ENCODE measurements at places on chromosomes 2 and 18.

DNA sequence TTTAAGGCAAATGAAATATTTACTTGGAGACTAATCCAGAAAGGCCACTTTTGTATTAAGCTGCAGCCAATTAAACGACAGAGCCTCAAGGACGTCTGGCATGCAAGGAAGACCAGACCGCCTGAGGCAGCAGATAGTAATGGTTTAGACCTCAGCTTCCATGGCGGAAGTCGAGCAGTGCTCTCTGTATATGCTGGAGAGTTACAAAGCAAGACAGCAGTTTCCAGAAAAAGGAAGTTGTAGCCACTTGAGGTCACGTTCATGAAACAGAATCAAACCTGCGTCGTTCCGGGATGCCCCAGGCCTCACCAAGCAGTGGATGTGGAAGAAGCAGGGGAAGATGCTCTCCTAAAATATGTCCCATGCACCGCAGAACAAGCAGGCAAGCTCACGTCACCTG is 142.0 kb downstream of the PTGR3 start:
- no peak for DNase-seq

DNA sequence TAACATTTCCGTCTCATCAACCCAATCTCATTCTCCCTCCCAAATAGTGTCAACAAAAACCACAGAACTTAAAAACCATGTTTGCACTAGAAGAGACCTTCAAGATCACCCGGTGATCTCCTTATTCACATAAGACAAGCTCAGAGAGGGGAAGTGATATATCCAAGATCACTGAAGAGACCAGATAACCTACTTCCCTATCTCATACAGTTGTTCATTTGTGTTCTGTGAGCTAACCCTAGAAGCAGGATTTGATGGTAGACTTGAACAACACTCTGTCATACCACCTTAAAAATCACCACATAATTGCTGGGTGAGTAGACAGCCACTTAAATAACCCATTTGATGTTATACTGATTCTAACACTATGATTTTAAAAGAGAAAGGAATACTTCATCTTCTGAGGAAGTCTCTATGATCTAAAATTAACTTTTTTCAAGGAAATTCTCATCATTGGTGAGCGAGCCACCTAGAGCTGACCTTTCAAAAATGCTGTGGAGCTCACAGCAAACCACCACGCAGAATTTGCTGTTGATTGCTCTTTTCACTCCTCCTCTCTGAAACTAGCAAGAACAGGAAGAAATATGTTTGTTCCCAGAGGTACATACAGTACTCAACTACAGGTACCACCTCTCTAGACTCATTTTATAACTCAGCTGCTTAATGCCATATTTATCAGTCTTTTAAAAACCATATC is 15.1 kb downstream of the AAK1 start:
- DNase-seq, result no peak

GRCh38 chr2:20509770-20510490 is 63.1 kb downstream of the RHOB start:
- DNase-seq, result no peak

DNA sequence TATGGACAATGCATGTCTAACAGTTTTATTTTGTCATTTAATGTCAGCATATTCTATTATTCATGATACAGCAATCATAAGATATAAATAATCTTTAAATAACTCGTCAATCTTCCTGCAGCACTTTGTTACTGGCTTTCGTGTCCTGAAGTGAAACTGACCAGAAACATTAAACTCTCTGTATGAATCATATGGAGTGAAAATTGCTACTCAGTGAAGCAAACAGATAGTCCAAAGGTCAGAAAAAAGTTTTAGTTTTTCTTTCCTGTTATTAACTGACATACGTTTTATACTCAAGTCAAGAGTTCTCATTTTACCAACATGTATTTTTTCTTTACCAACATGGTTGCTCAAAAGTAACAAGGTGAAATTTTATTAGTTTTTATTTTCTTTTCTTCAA is 106.8 kb upstream of the GALNT5 start:
- no peak for DNase-seq

GRCh38 chr2:167942366-167943081 is 304.9 kb downstream of the STK39 start:
- no peak for DNase-seq

DNA sequence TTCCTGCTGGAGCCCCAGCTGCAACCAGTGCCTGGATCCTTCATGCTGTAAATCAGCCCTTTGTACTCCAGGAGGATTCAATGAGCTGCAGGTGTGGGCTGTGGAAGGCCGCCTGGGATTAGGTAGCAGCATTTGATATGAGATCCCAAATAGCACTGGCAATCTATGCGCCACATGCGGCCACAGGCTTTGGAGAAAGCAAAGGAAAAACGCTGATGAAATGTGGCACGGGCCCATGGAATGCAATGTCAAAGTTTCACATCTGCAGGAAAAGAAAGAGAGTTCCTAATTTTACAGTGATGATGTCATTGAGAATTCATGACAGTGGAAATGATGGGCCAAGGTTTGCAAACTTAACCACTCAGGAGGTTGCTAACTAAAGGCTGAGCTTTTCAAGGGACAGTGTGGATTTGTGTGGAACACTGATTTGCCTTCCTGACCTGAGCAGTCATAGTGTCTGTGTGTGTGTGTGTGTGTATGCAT is 216.4 kb upstream of the OSR1 start:
- DNase-seq, result no peak

GRCh38 chr2:55620123-55620779 is 2.8 kb upstream of the PPP4R3B start:
- no peak for DNase-seq

DNA sequence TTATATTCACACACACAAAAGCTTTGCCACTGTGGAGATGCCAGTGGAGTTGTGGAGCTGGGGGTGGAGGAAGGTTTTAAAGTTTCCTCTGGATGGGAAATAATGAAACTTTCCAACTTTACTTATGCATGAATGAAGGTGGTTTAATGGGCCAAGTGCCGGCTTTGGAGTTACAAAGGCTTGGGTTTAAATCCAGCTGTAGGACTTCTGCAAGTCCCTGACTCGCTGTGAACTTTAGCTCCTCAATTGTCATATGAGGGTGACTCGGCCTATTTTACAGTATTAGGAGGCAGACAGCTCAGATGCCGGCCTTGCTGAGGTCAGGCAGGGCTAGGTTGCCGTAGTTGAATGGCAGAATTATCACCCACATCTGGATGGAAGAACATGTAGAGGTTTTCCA is 415.8 kb upstream of the TRIB2 start:
- no peak for DNase-seq

- no peak for DNase-seq
Measured at GRCh38 chr18:8751692-8752091, 46.3 kb downstream of the MTCL1 start.

DNA sequence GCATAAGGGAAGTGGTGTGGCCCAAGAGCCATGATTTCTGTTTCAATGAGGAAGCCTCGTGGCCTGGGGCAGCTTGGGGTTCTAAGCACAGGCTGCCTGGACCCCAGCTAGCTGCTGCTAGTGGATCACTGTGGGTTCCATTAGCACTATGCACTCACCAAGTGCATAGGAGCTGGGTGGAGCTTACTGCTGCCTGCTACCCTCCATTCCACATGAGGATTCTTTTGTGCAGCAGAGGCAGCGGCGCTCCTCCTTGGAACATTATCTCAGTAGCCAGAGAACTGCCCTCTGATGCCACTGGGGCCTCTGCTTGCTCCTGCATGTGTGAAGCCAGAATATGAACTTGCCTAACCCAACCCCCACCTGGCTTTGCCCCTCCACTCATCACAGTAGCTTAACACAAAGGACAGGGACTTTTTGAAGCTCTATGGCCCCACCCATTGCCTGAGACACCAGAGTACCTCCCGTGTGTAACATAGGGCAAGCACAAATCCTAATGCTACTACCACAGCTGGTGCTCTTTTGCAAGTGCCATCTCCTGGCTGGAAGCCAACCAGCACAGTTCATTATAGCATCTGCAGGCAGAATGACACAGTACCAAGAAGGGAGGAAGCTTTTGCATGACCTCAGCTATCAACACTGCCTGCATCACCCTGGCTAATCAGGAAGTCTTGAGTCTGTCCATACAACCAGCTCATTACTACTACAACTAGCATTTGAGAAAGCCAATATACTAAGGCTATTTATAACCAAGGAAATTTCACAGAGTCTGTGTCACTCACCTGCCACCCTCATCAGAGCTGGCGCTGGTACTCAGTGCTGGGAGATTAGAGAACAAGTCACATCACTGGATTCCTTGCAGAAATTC is 297.0 kb upstream of the GULP1 start:
- DNase-seq, result no peak

GRCh38 chr2:160484859-160485520 is 8.6 kb downstream of the RBMS1 start:
- no peak for DNase-seq

DNA sequence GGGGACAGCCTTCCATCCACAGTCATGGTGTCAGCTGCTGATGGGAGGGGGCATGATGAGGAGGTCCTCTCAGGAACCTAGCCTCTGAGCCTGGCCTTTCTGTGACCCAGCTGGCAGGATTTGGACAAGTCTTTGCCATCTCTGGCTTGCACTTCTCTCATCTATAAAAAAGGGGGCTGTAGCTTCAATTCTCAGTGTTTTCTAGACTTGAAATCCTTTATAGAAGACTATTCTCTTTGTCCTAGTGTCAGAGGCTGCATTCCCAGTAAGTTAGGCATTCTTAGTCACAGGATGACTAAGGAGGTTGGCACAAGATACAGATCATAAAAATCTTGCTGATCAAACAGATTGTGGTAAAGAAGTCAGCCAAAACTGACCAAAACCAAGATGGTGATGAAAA is 958.5 kb downstream of the CNTNAP5 start:
- DNase-seq, result no peak

- DNase-seq, result no peak
Measured at GRCh38 chr2:225103737-225104141, 61.5 kb upstream of the DOCK10 start.

Data from stimulated activated CD4-positive, alpha-beta T cell treated with anti-CD3 and anti-CD28 coated beads, TNF-alpha, amount 100 ng/mL, for 1 hour (primary cell).